ENCODE measurements at places on chromosomes 16 and 17. TPM values are rescaled to one million over a fixed set of nuclear protein-coding genes. Genes with fewer than 3 reads are reported as not detected.

Gene TPSG1
- total RNA-seq = not detected

Gene MT1G
- total RNA-seq = not detected

Gene CD300E
- not detected for total RNA-seq

Gene GRB2
- 99.9 TPM for total RNA-seq

Gene RGS11
- total RNA-seq = 1.7 TPM
